Cerebellar nuclear complex (tissue), 1 donor: ENCODE measurements at places on chromosomes 4 and X.

DNA sequence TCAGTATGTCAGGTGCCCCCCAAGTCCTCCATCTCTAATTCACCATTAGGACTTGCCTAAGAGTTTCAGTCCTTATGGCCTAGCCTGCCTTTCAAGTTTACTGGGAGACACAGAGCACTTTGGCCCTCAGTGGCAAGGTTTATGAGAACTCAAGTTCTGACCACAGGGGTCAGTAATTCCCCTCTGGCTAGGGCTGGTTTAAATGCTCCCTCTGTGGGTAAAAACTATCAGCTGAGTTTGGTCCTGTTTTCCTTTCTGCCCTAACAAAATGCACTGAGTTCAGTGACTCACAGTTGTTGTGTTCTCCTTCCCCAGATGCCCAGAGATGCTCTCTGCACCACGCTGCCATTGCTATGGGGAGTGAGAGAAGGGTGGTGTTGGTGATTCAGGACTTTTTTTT is 163.2 kb downstream of the RELL1 start:
- no peak for DNase-seq

DNA sequence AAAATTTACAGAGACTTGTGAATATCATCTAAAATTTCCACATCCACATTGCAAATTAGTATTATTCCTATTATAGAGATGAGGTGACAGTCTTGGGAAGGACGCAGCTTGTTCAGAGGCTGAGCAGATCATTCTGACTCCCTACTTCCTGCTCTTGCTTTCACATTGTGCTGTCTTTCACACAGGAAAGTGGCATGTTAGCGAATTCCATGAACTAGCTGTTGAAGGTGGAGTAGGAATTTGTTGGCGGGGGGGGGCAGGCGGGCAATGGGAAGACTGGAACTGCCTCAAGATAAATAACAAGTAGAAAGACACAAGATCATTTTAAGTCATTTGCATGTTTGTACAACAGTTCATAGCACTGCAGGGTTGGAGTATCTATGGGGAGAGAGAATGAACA is 2.3 kb downstream of the PF4V1 start:
- no peak for DNase-seq

GRCh38 chrX:38578167-38578566 is 16.8 kb downstream of the TSPAN7 start:
- DNase-seq, result no peak

DNA sequence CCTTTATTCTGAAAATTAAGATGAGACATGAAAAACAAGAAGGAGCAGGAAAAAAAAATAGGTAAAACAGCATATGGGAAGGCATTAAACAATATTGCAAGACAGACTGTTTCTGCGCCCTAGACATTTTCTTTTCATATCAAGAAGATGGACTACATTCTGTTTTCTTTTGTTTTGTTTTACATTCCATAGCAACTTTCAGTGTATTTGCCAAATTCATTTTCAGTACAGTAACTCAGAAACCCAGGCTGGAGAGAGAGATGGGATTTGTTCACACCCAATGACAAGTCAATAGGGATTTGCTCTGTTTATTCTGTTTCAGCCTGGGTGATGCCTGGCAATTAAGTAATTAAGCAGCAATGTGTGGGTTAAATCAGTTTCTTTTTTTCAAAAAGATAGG is 892.8 kb upstream of the DIAPH2 start:
- no peak for DNase-seq

DNA sequence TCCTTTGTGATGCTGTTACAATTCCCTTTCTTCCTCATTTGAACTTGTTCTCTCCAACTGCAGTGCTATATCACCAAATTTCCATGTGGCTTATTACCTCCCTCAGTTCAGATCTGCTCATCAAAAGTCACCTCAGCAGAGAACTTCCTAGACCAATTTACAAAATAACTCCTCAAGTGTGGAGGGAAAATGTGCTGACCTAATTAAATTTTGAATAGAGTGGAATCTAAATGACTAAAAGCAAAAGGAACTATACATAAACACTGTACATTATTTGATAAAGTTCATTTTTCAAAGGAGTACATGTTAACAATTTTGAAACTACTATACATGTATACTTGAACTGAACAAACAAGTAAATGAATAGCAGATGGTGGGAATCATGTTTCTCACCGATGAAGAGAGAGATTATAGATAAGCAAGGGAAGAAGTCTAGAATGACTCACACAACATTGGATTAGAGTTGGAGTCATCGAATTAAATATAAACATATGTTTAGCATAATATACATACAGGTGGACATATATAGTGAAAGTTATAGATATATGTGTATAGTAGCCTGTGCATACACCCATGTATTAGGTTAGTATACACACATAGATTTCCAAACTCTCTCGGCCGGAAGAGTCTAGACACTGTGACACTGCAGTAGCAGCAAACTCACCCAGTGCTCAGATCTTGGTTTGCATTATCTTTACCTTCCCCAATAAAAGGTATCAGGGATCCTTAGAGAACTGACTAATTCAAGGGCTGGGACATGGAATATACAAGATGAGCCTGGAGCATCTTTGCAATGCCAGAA is 318.7 kb downstream of the PCDH18 start:
- no peak for DNase-seq

GRCh38 chr4:125187226-125188176 is 127.3 kb upstream of the FAT4 start:
- no peak for DNase-seq

DNA sequence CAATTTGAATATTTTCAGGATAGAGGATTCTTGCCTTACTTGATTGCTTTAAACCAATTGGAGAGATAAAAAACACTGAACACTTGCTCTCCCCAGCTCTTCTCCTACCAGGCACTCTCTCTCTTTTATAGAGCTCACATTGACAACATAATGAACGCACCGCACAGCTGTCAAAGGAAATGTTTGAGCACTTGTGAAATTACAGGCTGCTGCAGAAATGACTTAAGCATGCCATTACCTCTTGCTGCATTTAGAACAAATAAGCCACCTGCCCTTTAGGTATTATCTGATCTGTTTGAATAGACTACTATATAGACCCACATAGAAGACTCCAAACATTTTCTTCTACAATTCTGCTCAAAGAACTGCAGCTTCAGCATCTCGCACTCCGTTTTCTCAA is 227.7 kb downstream of the C4orf33 start:
- DNase-seq, result no peak

DNA sequence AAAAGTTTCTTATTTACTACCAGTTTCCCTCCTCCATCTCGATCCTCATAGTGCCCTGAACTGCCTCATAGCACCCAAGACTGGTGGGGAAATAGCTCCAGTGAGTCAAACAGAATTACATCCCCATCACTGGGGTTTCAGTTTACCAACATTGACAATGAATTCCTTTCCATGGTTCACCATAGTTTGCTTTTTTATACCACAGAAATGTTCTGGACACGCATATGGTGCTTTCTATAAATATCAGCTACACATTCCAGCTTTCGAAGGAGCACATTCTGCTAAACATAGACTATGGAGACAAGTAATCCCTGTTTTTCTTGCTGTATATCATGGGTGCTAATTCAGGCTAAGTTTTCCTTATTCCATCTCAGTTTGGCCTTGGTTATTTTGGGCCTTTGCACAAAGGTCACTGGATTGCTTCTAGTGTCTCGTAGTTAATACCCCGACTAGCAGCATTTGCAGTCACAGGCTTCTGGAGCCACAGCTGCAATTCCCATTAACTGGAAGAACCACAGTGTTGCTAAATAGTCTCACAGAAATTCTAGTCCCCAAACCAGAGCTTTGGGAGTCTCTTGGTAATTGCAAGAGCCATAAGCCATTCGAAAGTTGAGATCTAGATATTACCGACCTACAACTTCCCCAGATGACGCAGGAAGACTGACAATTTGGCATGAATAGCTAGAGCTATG is 53.4 kb upstream of the TRPC3 start:
- DNase-seq, result no peak

DNA sequence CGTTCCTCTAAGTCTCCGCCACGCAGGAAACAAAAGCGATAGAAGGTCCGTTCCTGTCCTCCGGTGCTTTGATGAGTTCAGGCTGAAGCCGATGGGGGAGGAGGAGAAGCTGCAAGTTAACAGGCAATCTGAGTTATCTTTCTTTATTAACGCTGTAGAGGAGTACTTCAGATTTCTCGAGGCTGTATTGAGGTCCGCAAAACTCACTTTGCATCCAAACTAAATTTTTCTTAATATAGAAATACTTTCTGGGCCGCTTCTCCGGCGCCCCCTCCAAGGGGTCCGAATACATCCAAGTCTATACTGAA is 395 bp upstream of the SOWAHB start:
- no peak for DNase-seq

DNA sequence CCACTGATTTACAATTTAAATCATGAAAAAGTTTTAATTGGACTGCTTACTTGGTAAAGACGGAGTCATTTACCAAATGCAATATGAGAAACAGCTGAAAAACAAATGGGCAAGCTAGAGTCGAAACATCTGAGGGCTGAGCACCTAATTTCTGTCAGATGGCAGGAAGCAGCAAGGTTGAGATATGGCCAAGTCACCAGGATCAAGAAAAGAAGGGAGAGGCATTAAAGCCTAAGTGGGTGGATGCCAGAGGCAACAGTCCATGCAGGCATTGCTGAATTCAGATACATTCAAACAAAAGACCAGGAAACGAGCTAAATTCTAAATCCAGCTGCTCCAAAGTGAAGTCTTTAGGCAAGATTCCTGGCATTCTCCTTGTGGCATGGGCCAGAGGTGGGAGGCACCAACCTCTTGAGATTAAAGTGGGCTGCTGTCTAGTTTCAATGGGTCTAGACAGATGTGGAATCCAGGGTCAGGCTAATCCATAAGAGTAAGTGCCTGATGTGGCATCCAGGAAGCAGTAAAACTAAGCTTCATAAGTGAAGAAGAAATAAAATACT is 8.0 kb upstream of the ARSJ start:
- no peak for DNase-seq

DNA sequence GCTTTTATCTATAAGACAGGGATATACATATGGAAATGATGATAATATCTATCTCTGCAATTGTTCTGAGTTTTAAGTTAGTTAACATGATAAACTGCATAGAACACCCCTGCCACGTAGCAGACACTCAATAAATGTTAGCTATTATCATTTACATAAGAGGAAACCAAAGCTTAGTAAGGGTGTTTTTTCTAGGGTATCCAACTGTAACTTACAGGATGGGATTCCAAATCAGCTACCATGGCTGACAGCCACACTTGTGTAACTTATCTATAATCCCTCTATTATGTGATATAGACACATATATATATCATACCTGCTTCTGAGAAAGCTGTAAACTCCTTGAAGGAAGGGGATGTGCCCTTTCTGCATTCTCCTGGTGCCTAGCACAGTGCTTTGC is 1.1 kb upstream of the SPARCL1 start:
- no peak for DNase-seq

- no peak for DNase-seq
Measured at GRCh38 chr4:94623126-94623911, 134.4 kb upstream of the BMPR1B start.

GRCh38 chr4:184983672-184984356 is 34.5 kb upstream of the HELT start:
- no peak for DNase-seq

GRCh38 chr4:144402176-144402575 is 243.8 kb upstream of the HHIP start:
- no peak for DNase-seq

DNA sequence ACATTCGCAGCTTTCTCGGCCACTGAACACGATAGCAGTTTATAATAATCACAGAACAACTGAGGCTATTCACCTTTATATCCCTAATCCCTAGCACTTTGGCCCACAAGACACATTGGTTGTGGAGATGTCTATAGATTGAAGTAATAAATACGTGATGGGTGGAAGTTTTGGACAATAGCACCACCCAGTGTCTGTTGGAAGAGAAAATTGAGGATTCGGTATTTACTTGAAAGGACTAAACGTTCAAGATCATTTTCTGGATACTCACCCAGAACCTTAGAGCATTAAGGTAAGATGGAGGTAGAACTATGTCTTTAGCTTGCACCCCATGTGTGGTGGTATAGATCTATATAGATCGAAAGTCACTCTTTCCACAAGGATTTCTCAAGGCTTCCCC is 787 bp upstream of the TMSB15A start:
- no peak for DNase-seq

GRCh38 chr4:84894621-84895020 is 71.9 kb downstream of the WDFY3 start:
- DNase-seq, result no peak

- DNase-seq, result no peak
Measured at GRCh38 chrX:30906726-30907125, 17.7 kb upstream of the TAB3 start.

GRCh38 chr4:133452678-133453077 is 303.6 kb downstream of the PCDH10 start:
- DNase-seq, result no peak

- DNase-seq, result no peak
Measured at GRCh38 chr4:95439071-95439470, 109.7 kb downstream of the UNC5C start.

DNA sequence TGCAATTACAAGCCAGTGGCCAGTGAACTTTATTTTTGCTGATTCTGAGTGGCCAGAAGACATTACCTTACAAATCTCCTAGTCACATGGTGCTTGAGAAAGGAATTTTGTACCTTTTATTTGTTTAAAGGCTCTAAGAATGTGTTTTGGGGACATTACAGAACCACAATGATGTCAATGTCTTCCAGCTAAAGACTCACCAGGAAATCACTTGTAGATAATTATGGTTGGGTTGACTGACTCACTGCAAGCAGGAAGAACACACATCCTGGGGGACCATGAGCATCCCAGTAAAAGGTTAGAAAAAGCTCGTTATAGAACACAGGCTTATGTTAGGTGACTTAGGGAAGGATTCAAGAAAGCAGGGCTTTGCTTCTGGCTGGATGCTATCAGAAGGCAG is 119.4 kb upstream of the FAM9B start:
- no peak for DNase-seq

GRCh38 chr4:168507178-168507815 is 10.4 kb downstream of the PALLD start:
- DNase-seq, result no peak

DNA sequence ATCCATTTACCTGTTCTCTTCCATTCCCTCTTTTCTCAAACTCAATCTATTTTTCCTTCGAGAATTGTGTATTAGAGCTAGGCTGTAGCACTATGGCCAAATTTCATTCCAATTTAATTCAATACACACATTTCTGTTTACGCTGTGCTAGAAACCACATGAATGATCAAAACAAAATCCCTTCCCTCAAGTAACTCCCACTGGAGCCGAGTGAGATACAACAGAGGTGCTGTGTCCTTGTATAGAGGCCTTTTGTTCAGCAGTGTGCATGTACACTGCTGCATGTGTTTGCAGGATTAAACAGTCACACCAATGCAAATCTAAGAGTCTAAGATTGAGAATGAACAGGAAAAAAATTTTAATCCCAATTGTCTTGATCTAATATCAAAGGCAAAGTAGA is 734.2 kb downstream of the RAPGEF2 start:
- no peak for DNase-seq

DNA sequence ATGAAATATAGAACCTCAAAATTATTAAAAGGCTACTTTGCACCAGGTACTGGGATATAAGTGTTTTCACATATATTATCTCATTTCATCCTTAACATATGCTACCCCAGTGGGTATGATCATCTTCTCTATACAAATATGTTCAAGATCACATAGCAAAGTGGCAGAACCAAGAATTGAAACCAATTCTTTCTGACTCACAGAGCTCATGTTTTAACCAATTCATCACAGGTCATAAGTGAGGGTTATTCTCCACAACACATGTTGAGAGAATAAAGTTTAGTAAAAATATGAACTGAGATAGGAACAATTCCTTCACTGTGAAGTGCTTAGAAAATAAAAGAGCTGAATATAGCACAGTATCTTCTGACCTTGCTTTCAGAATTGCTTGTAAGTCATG is 442.9 kb upstream of the RASGEF1B start:
- DNase-seq, result no peak

- DNase-seq, result no peak
Measured at GRCh38 chr4:88327665-88328064, 43.3 kb upstream of the PPM1K start.
